ENCODE measurements at places on chromosomes 6 and 20.

GRCh38 chr20:4027590-4028265 is 12.4 kb upstream of the RNF24 start:
- DNase-seq = no peak

- no peak for DNase-seq
These were observed 5.7 kb downstream of the BMP5 start for GRCh38 chr6:55869674-55870073.

DNA sequence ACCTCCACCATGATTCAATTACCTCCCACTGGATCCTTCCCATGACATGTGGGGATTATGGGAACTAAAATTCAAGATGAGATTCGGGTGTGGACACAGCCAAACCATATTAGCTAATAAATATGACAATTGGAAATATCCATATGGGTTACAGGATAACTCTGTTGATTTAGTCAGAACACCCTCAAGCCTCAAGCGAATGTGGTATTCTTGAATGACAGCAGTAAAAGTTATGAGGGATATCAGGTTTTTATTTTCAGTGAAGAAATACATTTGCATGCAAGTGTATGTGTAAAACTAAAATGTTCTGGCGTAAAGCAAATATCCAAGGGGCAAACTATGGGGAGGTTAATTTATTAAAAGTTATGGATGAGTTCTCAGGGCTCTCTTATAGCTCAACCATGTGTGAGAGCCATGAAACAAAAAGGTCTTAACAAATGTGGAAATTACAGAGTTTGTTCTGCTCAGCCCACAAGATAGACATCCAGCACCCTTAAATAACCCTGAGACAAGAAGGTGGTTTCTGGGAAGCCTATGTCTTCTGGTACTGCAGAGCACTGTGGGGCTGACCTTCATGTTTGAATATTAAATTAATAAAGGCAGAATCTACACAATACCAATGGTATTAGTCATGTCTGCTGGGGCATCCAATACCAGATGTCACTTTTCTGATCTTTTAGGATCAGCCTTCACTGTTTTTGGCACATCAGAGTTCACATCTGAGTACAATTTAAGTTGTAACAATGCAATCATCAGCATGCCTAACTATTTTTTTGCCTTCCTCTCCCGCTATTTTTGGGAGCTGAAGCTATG is 370.5 kb upstream of the RSPO3 start:
- no peak for DNase-seq

GRCh38 chr6:165925474-165926156 is 242.0 kb downstream of the TBXT start:
- DNase-seq = no peak

- DNase-seq = peak; percentile 30
These were observed 44.9 kb upstream of the SUPT3H start for GRCh38 chr6:45422503-45423110.

GRCh38 chr6:219641-220198 is 72.6 kb upstream of the DUSP22 start:
- DNase-seq = no peak

- no peak for DNase-seq
These were observed 16.2 kb upstream of the TREM1 start for GRCh38 chr6:41302638-41303037.

DNA sequence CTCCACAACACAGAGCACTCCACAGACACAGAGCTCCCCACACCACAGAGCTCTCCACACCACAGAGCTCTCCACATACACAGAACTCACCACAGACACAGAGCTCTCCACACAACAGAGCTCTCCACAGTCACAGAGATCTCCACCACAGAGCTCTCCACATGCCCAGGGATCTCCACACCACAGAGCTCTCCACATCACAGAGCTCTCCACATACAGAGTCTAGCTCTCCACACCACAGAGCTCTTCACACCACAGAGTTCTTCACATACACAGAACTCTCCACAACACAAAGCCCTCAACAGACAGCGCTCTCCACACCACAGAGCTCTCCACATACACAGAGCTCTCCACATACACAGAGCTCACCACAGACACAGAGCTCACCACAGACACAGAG is 55.3 kb downstream of the ERMARD start:
- no peak for DNase-seq

DNA sequence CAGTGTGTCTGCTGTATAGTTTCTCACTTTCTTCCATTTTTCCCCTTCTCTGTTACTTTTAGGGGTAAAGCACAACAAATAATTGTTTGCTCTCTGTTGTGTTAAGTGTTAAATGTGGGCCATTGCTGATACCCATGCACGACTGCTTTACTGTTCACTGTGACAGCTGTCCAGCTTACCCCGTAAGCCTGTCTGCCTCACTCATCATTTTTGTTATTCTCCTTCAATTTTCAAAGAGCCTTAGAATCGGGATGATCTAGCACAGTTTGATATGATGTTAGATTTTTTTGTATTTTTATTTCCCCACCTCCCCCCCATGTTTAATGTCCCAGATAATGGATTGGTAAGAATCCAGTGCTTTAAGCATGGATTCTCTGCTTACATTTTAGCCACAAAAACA is 41.2 kb upstream of the MLIP start:
- DNase-seq = no peak

- DNase-seq = no peak
These were observed 66.6 kb upstream of the FAM184A start for GRCh38 chr6:119145111-119145510.

- no peak for DNase-seq
These were observed 664.2 kb downstream of the QKI start for GRCh38 chr6:164078532-164079274.

DNA sequence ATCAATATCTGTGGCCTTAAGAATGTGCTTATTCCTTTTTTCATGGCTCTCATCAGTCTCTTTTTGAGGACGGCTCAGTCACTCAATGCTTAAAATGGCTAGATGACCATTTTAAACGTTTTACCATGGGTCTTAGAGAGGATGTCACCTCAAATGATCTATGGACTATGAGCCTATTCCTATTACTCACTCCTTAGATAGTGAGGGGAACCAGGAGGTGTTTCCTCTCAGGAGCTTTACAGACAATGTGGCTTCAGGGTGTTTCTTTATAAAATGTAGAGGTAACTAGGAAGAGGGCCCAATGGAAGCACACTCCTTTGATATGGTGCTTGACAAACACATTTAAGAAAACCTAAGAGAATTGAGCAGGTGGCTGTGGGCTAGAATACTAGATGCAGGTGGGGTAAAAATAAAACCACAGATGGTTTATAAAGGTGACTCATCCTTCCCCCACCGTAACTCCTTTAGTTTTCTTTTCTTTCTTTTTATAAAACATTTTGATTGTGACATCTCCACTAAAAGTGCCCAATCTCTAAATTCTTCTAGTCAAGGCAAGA is 1.5 kb upstream of the TMEM200A start:
- DNase-seq = no peak

- DNase-seq = peak; percentile 53
These were observed 158.4 kb downstream of the OR2B2 start for GRCh38 chr6:27753668-27754407.

GRCh38 chr6:34182751-34183531 is 37.1 kb upstream of the GRM4 start:
- DNase-seq = peak; percentile 25

- DNase-seq = no peak
These were observed 432.3 kb downstream of the DHX35 start for GRCh38 chr20:39394461-39394860.

- no peak for DNase-seq
These were observed 80.4 kb upstream of the POPDC3 start for GRCh38 chr6:105259913-105260889.

DNA sequence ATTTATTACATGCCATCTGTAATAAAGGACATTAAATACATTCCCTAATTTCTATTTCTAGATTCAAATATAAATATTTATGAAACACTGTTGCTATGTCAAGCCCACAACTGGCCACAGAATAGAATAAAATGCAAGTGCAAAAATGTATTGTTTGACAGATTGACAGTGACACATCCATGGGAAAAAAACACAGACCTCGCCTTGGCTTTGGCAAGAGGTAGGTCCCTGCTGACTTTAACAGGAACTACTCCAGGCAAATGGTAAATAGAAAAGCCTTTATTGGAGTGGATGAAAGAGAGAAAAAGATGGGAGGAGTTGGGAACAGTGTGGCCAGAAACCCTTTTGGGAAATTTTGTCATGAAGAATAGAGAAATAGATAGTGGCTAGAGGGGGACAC is 622.9 kb downstream of the UTRN start:
- no peak for DNase-seq

DNA sequence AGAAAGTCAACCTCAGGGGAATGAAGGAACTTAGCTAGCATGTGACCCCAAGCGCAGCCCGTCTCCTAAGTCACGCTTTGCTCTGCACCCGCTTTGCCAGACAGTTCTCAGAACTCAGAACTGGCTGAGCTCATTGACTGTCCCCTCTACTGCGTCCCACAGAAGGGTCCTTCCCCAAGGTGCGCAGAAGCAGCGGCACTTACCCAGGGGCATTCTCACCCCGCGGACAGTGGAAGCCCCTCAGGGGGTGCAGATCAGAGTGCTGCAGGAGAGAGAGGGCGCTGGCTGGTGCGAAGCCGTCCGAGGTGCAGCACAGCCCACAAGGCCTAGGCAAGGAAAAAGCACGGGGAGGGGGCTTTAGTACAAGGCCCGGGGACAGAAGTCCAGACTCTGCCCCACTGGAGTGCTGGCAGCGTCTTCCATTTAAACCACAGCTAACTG is 807 bp downstream of the SNHG17 start:
- DNase-seq = no peak

GRCh38 chr6:142844065-142844755 is 100.8 kb downstream of the HIVEP2 start:
- DNase-seq = no peak

- DNase-seq = no peak
These were observed 28.2 kb upstream of the PLAGL1 start for GRCh38 chr6:144036064-144036834.

DNA sequence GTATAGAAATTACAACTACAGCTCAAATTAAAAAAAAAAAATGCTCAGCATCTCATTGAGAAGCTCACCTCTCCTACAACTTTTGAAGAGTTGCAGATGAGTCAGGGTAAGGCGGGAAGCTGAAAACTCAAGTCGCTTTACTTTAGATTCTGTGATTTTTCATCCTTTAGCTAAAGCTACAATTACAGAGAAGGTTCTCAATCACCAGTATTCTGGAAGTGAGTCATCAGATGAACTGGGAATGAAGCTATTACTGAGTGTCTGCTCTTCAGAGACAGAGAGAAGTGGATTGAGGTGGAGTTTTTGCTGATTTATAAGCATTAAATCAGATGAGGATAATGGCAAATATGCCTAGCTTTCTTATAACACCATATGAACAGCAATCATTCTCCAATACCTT is 91.9 kb downstream of the TFAP2A start:
- no peak for DNase-seq

GRCh38 chr20:2771631-2772080 is 28.8 kb downstream of the CPXM1 start:
- DNase-seq = no peak

- no peak for DNase-seq
These were observed 13.1 kb downstream of the BMP2 start for GRCh38 chr20:6780433-6781190.

- DNase-seq = peak; percentile 4
These were observed 524 bp downstream of the C20orf203 start for GRCh38 chr20:32672982-32673851.

- DNase-seq = no peak
These were observed 28.7 kb downstream of the PYGB start for GRCh38 chr20:25276533-25277050.

DNA sequence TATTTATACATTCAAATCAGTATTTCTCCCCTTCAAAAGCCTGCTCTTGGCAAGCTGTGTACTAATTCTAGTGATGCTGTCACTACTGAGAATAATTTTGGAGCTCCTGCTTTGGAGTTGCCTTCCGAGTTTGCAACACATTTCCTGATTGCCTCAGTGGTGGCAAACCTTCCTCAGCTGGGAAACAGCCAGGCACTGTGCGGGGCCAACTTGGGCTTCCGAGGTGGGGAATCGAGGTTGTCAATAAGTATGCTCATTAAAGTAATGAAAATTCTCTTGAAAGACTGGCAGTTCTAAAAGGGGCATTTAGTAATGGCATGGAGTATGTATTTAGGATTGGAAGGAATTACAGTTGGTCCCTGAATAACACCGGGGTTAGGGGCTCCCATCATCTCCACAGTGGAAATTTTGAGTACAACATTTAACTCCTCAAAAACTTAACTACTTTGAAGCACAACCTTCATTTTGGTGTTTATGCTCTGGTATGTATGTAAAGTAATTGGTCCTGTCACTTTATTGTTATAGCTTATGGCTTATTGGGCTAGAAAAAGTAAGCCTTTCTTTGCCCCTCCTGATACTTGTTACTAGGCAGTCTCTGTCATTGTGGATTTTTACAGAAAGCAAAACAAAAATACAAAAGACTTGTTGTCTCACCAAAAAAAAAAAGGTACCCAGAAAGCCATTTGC is 2.7 kb downstream of the PAQR8 start:
- DNase-seq = no peak

GRCh38 chr6:170378502-170378901 is 71.9 kb downstream of the FAM120B start:
- DNase-seq = no peak

DNA sequence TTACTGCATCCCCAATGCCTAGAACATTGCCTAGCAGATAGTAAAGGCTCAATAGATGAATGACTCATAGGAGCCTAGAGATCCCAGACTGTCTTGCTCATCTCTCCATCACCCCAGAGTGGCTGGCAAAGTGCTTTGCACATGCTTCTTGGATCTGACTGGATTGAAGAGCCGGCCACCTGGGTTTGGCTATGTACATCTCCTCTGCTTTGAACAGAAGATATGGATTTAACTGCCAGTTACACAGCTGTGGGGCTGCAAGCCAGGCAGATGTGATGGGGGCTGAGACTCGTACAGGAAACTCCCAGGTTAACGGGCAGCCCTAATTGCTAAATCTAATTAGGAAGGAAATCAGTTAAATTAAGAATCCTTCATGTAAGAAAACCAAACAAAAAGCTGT is 28.6 kb downstream of the MYLIP start:
- no peak for DNase-seq

- no peak for DNase-seq
These were observed 54.4 kb downstream of the CYP39A1 start for GRCh38 chr6:46598215-46598614.

GRCh38 chr20:2101057-2101864 is at the start of gene STK35:
Gene STK35 (plus strand): TSS chr20:2101827. CDS start chr20:2101882, 55 bp downstream.
- no peak for DNase-seq

- no peak for DNase-seq
These were observed 138.4 kb upstream of the CNR1 start for GRCh38 chr6:88304520-88304919.

GRCh38 chr6:130503146-130503545 is 137.3 kb downstream of the TMEM200A start:
- no peak for DNase-seq

DNA sequence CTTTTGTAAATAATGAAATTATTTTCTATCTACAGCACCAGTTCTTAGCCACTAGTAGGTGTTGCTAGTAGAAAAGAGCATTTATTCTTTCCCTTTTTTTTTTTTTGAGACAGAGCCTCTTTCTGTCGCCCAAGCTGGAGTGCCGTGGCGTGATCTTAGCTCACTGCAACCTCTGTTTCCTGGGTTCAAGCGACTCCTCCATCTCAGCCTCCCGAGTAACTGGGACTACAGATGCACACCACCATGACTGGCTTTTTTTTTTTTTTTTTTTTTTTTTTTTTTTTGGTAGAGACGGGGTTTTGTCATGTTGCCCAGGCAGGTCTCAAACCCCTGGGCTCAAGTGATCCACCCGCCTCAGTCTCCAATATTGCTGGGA is 6.7 kb downstream of the PCMT1 start:
- DNase-seq = no peak

GRCh38 chr6:79947191-79948186 is at the start of gene ELOVL4:
Gene ELOVL4 (minus strand): TSS chr6:79947553. CDS start chr6:79947279, 274 bp downstream.
- DNase-seq = peak; percentile 66
